ENCODE measurements at places on chromosomes 1 and 21.

DNA sequence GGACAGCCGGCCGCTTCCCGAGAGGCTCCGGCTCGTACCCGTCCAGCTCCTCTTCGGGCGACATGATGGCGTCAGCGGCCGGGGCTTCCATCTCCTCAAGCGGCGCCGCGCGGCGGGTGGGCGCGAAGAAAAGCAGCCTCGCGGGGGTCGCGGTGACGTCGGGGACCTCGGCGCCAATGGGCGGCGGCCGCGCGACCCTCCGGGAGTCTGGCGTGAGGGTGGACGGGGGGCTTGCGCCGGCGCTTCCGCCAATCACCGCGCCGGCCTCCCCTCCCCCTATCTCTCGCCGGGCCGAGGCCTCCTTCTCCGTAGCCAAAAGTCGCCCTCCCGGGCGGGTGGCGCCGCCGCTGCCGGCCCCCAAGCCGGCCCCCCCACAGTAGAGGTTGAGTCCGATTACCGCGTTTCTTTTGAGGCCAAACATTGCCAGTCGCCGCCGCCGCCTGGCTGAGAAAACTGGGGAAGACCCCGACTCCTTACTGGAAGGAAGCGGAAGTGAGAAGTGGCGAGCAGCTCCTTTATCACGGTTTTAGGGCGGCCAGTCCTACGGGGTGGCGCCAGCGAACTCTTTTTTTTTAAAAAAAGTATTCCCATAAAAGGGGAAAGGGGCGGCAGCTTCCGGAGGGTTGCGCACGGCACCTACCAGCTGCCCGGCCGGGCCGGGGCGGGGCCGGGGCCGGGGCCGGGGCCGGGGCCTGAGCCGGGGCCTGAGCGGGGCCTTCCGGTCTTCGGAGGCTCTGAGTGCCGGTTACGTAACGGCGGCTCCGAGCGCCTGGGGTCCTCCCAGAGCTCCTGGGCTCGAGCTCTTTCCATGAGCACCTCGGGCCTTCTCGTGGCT, at the start of gene MCL1:
Gene MCL1, minus strand, starts transcription at position 501 of the 835 bp plus-strand sequence. Its CDS starts 80 bp downstream, at position 421.
- DNase-seq, result peak; percentile 95

GRCh38 chr1:71919811-71920509, 362.4 kb downstream of the NEGR1 start:
- DNase-seq, result no peak

- no peak for DNase-seq
Measured at GRCh38 chr1:231207437-231207836, 33.6 kb upstream of the GNPAT start.

- no peak for DNase-seq
Measured at GRCh38 chr1:64480999-64481772, 11.3 kb downstream of the CACHD1 start.

GRCh38 chr1:2865571-2866421, 64.3 kb upstream of the TTC34 start:
- no peak for DNase-seq

DNA sequence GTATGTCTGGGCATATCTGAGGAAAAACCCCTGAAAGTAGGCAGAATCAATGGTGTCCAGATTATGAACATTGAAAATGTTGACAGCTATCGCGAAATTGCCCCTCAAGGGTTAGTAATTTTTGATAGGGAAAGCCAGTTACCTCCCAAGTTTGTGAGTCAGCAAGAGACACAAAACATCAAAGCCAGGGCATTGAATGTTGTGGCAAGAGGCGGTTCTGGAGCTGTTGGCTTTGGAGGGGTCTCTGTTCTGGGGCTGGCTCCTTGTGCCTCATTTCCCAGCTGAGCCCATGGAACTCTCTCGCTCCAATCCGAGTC, 10.6 kb upstream of the S100A11 start:
- DNase-seq, result no peak

GRCh38 chr21:37452227-37452626, 85.7 kb downstream of the DYRK1A start:
- DNase-seq, result no peak

- DNase-seq, result no peak
Measured at GRCh38 chr1:157151073-157151472, 12.9 kb upstream of the ETV3 start.

DNA sequence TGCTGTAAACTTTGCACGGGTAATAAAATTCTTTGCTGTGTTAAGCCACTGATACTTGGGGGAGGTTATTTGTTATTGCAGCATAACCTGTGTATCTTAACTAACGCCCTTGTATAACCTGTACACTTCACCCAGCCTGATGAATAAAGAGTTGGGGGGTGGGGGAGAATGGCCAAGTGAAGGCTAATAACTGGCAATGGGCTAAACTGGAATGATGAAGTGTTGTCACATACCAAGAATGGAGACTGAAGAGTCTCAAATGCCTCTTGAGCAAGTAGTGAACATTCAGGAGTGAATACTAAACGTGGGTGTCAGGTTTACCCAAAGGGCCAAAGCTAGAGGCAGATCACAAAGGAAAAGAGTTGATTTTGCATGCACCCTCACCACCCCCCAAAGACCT, 169.4 kb downstream of the C1orf94 start:
- no peak for DNase-seq

DNA sequence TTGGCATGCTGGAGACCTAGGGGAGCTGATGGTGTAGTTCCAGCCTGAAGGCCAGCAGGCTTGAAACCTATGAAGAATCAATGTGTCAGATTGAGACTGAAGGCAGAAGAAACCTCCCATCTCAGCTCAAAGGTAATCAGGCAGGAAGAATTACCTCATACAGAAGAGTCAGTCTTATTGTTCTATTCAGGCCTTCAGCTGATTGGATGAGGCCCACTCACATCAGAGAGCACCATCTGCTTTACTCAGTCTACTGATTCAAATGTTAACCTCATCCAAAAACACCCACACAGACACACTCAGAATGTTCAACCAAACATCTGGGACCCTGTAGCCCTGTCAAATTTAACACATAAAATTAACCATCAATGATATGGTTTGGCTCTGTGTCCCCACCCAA, 13.7 kb upstream of the CCN1 start:
- DNase-seq, result no peak

GRCh38 chr21:45827302-45827692, 154.3 kb upstream of the COL6A1 start:
- DNase-seq, result peak; percentile 30

- no peak for DNase-seq
Measured at GRCh38 chr1:21189906-21190500, 13.3 kb upstream of the EIF4G3 start.

GRCh38 chr1:212667223-212668139, 32.2 kb downstream of the BATF3 start:
- DNase-seq, result no peak

DNA sequence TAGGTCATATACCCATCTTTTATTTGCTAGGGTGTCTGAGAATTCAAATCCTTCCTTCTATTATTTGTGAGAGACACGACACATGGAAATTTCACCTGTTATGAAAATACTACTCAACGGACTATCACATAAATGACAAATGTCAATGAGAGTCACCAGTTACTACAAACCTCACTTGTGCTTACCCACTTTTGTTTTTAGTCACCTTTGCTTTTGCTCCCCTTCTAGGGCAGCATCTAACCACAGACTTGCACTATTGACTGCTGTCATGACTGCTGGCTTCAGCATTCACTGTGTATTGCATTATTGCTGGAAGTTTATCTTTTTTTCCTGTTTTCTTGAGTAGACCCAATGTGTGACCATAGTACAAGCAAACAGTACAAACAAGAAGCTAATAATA, 1048.0 kb downstream of the PLA2G4A start:
- no peak for DNase-seq

- DNase-seq, result no peak
Measured at GRCh38 chr1:224850446-224850845, 79.0 kb upstream of the DNAH14 start.

GRCh38 chr1:1085171-1085841, 11.2 kb upstream of the RNF223 start:
- DNase-seq, result no peak

- no peak for DNase-seq
Measured at GRCh38 chr1:232014941-232015340, 388.4 kb downstream of the DISC1 start.

- no peak for DNase-seq
Measured at GRCh38 chr1:229949500-229949899, 117.5 kb upstream of the GALNT2 start.

GRCh38 chr1:42926879-42927242, 31.8 kb downstream of the SLC2A1 start:
- no peak for DNase-seq

DNA sequence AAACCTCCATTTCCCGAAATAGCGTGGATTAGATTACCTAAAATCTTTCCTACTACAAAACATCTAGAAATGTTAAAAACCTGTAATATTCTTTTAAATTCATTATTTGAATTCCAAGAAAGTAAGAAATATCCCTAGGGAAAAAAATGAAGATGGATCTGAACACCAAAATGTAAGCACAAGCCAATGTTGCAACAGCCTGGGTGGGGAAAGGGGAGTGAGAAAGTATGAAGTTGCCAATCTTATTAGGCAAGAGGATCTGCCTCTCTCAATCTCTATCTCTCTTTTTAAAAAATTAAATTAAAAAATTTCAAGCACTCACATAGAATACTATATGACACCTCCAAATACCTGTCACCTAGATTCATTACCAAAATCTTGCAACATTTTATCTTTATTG, 74.9 kb upstream of the IRF2BP2 start:
- DNase-seq, result no peak

GRCh38 chr21:45816794-45817193, 164.8 kb upstream of the COL6A1 start:
- no peak for DNase-seq

- DNase-seq, result no peak
Measured at GRCh38 chr1:101592845-101593244, 356.0 kb downstream of the S1PR1 start.

- no peak for DNase-seq
Measured at GRCh38 chr1:112114540-112114939, 125.1 kb upstream of the KCND3 start.

GRCh38 chr1:160427625-160428024, 27.3 kb downstream of the VANGL2 start:
- no peak for DNase-seq

- no peak for DNase-seq
Measured at GRCh38 chr1:94982398-94982797, 55.5 kb upstream of the CNN3 start.

GRCh38 chr1:42251042-42251441, 84.0 kb downstream of the FOXJ3 start:
- DNase-seq, result no peak

- no peak for DNase-seq
Measured at GRCh38 chr21:42592156-42592820, 61.1 kb upstream of the PDE9A start.

- no peak for DNase-seq
Measured at GRCh38 chr1:112991402-112992120, 35.6 kb upstream of the SLC16A1 start.

DNA sequence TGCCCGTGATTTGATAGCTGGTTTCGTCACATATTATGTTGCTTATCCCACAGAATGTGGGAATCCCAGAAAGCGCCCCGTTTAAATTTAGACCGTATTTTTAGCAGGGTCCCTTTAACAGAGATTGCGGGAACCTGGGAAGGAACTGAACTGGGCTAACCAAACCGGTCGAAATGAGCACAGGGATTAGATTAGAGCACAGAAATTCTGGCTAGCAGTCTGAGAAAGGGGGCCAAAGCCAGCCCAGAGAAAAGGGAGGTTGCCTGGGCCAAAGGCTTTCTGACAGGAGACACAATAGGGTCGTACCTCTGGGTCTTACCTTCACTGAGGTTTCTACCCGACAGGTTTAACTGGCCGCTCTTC, 327 bp downstream of the LRRC40 start:
- no peak for DNase-seq

DNA sequence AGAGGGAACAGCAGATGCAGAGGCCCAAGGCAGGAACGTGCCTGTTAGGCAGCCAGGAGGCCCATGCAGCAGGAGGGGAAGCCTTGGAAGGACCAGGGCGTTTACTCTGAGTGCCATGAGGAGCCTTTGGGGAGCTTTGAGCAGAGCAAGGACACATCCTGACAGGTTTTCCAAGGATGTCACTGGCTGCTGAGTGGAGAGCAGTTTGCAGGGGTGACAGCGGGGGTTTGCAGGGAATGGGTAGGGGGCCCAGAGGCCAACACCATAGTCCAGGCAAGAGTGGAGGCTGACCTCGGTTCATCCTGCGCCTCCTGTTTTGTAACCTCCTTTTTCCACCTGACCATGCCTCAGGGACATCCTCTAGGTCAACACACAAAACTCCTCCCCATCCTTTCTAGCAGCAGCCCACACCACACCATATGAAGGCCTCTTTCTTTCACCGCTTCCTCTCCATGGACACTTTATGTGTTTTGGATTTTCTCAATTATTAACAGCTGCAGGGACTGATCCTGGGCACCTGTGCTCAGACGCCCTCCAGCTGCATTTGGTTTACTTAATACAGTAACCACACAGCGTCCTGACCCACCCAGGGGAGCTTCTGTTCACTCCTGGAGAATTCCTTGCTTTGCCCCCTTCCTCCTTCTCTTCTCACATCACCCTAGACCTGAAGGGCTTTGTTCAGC, 528.5 kb downstream of the MATN1 start:
- DNase-seq, result no peak

DNA sequence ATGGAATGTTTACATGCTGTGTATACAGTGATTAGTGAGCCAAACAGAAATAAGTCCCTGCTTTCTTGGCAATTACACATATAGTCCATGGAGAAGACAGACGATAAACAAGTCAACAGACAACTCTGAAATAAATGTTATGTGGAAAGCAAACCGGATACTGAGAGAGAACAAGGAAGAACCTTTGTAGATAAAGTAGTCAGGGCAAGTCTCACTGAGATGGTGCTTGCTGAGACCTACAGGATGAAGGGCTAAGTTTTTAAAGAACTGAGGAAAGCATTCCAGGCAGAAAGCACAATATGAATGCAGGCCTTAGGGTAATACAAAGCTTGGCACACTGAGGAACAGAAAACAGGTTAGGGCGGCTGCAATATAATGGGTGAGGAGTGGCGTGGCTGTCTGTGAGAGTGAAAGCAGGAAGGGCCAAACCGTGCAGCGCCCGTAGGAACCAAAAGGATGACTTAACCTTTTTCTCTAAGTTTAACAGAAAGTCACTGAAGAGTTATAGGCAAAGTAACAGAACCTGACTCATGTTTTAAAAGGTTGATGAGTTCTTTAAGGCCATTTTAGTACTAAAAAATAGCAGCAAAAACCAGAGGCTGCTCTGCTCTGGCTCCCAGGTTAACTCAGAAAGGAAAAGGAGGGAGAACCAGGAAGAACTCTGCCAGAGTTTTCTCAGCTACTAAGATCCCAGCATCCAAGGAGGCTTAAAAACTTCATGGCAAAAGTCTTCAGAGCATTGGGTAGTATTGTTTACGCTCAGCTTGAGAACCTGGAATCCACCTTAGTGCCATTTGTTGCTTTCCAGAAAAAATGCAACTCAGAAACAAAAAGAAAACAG, 8.7 kb upstream of the TTF2 start:
- peak; percentile 60 for DNase-seq

Data from ureter (tissue), 1 donor.